Right renal cortex interstitium (tissue), 3 donors: ENCODE measurements at places on chromosomes 7 and 10.

DNA sequence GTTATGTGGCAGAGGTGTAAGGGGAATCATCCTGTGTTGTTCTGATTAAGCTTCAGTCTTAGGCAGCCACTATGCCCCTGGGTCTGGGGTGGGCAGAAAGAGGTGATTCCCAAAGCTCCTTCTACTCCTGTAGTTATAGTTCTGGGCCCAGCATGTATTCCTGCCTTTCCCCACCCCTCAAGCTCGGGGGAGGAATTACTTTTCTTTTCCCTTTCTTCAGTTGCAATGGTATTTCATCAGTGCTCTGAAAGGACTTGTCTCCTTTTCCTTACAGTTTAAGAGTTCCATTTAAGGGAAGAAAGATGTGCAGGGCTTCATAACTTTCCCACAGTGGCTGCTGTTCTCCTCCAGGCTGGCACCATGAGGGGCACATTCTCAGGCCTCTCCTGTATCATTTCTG lies 94.2 kb downstream of the MTPAP start:
- no peak for DNase-seq

DNA sequence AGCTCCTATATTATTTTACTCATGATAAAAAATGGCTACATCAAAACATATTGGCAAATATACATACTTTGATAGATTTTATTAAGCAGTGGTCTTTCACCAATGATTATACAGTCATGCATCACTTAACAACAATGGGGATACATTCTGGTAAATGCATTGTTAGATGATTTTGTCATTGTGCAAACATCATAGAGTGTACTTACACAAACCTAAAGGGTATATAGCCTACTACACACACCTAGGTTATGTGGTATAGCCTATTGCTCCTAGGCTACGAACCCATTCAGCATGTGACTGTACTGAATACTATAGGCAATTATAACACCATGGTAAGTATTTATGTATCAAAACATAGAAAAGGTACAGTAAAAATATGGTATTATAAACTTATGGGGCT lies 98.9 kb upstream of the IL6 start:
- no peak for DNase-seq

- no peak for DNase-seq
Observed at GRCh38 chr7:116834815-116835504, 27.4 kb upstream of the CAPZA2 start.

- no peak for DNase-seq
Observed at GRCh38 chr7:139091677-139091996, 17.9 kb downstream of the ZC3HAV1 start.

DNA sequence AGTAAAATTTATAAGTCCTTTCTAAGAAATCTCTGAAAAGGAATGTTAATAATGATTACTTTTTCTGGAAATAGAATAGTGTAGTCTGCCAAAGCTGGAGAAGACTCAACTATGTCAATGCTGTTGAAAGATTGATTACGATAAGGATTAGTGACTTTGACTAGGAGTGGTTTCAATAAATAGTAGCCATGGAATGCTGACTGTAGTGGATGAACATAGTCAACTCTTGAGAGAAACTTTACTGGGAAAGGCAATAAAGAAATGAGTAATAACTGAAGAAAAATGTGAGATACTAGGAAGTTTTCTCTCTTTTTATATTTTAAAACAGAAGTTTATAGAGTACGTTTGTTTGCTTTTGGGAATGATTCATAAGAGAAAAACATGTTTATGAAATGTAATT lies 105.0 kb upstream of the CDK13 start:
- no peak for DNase-seq

GRCh38 chr10:73998929-73999691 lies 1.2 kb downstream of the VCL start:
- peak; percentile 73 for DNase-seq

GRCh38 chr7:22433710-22434460 lies 66.1 kb downstream of the STEAP1B start:
- no peak for DNase-seq

DNA sequence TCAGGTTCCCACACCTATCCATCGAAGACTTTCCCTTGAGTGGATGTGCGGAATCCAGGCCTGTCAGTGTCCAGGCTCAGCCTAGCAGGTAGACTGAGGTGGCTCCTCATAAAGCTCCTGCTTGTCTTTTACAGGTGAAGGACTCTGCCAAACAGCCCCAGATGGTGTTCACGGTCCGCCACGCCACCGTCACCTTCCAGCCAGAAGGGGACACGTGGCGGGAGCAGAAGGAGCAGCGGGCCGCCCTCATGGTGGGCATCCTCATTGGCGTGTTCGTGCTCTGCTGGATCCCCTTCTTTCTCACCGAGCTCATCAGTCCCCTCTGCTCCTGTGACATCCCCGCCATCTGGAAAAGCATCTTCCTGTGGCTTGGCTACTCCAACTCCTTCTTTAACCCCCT lies 13.9 kb downstream of the HTR5A start:
- no peak for DNase-seq

DNA sequence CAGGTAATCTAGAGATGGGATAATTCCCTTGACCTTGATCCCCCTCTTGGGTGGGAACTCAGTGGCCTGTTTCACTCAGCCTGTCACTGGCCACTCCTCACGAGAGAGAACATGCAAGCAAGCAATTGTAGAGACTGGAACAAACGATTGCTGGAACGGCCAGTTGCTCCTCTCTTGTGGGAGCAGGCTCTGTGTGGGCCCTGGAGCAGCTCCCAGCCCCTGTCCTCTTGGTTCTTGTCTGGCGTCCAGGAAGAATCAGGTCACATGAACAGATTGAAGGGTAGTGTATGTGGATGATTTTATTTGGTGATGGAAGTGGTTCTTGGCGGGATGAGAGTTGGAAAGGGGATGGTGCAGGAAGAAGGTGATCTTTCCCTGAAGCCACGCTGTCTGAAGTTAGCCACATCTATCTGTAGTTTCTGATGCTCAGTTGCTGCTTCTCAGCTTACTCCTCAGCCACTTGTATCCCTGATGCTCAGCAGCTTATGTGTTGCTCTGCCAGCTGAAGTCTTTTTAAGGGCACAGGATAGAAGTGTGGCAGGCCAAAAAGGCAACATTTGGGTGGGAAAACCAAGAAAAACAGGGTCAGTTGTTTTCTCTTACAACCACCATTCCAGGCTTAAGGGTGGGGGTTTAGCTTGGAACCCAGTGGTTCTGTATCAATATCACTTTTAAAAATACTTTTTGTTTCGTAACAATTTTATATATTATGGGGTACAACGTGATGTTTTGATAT lies 15.9 kb downstream of the RNF133 start:
- DNase-seq = no peak

DNA sequence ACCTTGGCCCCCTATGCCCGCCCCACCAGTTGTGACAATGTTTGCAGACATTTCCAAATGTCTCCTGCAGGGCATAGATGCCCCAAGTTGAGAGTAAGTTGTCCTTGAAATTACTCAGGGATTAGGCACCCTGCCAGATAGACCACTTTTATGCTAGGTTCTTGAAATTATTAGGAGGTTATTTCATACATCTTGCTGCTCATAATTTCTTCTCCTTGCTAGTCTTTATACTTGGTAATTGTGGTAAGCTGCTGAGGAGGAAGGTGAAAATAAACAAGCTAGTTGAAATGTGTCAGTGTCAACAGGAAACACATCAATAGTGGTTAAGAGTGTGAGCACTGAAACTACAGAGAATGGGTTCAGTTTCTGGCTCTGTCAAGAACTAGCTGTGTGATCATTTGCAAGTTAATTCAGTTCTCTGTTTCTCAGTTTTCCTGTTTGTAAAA lies 63.7 kb upstream of the AOAH start:
- no peak for DNase-seq

GRCh38 chr7:141231018-141231792 lies 157.3 kb downstream of the TMEM178B start:
- DNase-seq = no peak

DNA sequence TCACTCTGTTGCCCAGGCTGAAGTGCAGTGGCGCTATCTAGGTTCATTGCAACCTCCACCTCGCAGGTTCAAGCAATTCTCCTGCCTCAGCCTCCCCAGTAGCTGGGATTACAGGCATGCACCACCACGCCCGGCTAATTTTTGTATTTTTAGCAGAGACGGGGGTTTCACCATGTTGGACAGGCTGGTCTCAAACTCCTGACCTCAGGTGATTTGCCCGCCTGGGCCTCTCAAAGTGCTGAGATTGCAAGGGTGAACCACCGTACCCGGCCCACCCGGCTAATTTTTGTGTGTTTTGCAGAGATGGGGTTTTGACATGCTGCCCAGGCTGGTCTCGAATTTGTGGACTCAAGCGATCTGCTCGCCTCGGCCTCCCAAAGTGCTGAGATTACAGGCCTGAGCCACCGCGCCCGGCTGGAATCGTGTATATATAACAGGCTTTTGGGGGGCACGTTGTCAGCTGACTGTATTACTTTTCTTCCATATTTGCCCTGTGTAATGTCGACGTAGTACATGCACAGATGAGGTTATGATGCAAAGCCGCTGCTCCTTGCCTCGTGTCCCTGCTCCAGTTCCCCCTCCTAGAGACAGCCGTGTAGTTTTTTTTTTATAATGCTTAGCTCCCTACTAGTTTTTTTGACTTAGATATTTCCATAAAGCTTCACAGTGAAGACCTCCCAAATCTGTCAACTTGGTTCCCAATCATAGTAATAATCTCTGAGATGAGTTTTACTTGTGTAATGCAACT lies 883 bp upstream of the TRA2A start:
- DNase-seq = no peak

GRCh38 chr7:41942468-41943093 lies 239.7 kb upstream of the INHBA start:
- no peak for DNase-seq

- no peak for DNase-seq
Observed at GRCh38 chr10:129968853-129969183, 4.7 kb upstream of the EBF3 start.
